Neuronal stem cell (in vitro differentiated cells): ENCODE measurements at places on chromosomes 13 and 19.

DNA sequence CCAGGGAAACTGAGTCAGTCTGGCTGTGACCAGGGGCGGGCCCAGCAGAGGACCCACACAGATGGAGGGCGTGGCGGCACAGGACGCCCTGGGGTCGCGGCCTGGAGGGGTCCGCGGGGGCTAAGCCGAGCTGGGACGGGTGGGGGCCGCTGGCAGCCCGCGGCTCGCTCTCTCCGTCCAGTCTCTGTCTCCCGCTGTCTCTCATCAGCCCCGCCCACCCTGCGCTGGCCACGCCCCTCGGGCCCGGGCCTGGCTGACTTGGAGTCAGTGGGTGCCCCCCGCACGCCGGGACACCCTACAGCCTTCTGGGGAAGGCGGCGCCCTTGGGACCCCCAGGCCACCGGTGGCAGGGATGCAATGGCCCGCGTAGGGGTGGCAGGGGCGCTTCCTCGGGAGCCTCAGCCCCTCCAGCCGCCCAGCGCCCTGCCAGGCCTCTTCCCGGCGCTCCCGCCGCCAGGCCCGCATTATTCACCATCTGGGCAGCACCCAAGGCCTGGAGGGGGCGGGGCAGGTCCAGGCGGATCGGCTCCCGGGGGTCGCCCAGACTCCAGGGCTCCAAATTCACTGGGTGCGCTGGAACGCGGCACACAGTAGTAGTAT is at the start of gene TBXA2R:
Gene TBXA2R, minus strand, starts transcription at position 186 of the 600 bp plus-strand sequence. CDS start 6,241 bp downstream, outside the sequence.
- no peak for DNase-seq

GRCh38 chr13:67094952-67095351 is 135.2 kb downstream of the PCDH9 start:
- DNase-seq = no peak

DNA sequence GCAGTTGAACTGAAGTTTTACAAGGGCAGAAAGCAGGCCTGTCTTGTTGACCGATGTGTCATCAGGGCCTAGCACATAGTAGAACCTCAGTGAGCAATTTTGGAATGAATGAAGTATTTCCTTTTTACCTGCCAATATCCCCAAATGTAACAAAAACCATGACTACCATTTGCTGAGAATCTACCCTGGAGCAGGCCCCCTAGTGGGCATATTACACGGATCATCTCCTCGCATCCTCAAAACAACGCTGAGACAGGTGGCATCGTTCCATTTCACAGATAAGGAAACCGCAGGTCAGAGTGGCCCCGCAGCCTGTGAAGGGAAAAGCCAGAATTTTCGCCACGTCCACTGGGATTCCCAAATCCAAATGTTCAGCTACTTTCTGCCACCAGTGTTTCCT is 77.9 kb downstream of the CACNA1A start:
- DNase-seq = no peak

GRCh38 chr13:74129500-74130191 is 4.6 kb downstream of the KLF12 start:
- no peak for DNase-seq

DNA sequence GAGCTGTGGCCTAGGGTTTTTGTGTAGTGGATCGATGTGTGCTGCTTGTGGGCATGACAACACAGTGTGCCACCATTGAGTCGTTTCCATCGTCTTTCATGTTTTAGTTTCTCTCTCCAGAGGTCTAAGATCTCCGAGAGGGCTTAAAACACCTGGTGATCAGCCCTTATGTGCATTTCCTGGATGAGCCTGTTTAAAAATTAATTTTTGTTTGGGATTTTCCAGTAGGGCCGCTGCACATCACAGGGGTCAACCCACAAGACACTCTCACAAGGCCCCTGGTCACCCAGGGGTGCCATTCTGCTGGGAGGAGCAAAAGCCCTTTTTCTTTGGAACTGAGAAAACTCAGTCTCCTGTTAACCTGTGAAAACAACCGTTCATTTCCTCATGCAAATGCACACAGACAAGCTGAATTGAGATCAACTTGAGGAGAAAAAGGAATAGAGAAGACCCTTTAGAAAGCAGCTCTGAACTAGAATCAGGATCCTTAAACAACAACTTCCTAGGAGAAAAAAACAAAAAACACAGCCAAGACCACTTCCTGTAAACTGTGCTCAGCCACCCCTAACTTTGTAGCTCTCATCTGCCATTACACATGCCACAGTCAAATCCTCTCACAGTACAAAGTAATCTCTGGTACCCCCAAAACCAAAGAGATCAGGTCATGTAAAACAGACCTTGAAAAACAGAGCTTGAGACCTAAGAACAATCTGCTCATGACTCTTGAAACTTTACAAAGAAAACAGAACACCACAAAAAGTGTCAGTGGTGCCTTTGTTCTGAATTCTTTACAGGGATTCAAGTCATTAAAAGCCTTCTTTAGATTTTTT is 8.3 kb upstream of the MTRF1 start:
- DNase-seq = no peak

DNA sequence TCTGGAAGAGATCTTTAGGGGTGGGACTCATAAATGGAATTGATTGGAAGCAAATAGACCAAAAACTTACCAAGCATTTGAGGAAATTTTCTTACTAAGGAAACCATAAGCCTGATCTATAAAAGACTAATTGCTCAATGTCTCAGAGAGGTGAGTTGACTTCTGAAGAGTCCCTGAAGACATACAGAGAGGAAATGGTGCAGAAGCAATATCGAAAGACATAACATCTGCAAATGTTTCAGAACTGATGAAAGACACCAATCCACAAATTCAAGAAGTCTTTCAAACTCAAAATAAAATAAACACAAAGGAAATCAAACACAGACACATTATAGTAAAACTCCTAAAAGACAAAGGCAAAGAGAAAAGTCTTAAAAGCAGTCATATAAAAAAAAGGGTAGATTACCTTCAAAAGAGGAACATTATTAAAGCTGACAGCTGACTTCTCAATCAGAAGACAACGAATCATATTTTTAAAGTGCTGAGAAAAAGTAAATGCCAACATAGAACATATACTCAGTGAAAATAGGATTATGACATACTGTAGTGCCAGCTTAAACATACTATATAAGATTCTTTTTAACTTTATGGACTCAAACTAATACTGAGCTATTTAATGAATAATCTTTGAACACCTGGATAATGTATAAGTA is 45.4 kb upstream of the CALM3 start:
- DNase-seq = no peak

GRCh38 chr19:2613507-2614295 is 88.8 kb downstream of the GNG7 start:
- no peak for DNase-seq

DNA sequence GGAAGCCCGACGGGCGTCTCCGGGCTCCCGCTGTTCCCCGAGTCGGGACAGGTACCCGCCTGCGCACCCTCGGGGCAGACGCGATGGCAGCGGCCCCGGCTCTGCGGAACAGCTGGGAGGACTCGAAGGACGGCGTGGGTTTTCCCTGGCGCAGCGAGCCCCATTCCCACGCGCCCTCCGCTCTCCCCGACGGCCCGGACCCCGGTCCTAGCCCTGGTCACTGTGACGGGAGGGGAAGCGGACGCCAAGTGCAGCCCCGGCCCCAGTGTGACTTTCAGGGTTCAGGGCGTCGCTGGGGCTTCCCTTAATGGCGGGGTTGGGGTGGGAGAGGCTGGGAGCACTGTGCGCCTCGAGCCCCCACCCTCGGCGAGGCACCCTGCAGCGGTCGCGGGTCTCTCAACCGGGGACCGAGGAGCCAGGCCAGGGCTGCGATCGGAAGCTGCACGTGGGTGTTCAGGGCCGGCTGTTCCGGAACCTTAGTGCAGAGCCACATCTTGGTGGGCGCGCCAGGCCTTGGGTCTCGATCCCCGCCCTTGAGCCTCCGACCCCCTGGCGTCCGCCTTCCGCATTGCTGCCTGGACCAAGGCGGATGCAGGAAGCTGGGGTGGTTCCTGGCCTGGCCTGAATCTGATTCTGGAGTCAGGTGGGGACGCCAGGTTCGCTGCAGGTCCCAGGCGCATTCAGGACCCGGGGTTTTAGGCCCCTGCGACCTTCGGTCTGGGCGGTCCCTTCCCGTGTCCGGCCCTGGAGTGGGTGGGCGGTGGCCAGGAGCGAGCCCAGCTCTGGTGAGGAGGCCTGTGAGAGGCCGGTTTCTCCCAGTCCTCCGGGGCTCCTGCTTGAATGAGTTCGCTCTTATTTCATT is 3.5 kb downstream of the LGALS7B start:
- DNase-seq = no peak

DNA sequence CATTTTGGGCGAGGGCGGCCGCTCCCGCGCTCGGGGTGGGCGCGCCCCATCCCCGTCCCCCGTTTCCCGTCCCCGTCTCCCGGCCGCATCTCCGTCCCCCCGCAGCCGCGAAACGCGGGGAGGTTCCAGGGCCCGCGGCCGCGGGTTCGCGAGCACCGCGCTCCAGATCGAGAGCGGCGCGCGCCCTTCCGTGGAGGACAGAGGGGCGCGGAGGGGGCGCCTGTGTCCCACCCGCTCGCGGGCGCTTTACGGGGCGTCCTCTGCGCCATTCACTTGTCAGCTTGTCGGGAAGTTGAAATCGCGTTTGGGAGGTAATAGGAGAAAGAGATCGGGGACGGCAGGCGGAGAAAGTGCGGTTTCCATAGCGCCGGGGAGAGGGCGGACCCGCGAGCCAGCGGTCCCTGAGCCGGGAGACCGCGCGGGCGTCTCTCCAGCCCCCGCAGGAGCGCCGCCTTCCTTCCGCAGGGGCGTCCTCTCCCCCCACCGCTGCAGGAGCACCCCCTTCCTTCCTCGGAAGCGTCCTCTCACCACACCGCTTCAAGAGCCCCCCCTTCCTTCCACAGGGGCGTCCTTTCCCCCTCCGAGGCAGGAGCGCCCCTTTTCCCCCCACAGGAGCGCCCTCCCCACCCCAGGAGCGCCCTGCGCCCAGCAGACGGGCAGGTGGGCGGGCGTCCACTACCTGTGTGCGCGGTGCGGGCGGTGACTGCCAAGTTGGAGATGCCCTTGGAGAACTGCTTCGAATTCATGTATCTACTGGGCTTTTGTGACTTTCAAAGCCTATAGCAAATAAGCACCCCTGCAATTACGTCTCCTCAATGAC is 962 bp upstream of the IRS2 start:
- DNase-seq = peak; percentile 69

DNA sequence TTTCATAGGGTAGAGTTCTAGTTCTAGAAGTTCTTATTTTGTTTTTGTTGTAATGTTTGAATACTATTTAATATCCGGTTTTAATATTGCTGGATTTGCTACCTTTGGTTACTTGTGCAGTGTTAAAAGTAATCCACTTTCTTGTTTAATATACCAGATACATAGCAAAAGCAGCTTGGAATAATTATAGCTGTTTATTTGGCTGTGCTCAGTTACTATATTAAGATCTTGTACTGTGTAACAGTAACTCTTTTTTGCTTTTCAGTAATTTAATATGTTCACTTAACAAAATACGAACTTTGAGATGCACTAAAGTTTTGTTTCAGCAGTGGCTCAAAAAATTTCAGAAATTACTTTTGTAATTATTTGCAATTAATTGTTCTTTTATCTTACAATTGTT is 50.9 kb downstream of the AKAP11 start:
- DNase-seq = no peak

DNA sequence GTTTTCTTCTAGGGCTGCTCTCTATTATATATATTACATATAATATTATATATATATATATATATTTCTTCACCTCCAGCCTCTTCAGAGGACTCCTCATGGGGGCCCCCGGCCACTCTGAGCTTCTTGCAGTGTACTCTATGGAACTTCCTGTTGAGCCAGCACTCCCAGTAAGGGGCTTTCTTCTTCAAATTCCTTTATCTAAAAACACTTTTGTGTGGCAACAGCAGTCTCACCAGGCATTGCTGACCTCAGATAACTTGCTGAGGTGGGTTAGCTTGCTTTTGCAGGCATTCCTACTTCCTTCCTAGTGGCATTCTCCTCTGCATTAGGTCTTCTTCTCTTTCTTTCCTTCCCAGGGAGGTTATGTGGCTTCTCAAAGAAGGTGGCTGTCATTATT is 381.5 kb downstream of the MYO16 start:
- DNase-seq = no peak
